ENCODE measurements at places on chromosomes 1 and 21.

- H3K4me3 ChIP-seq = no peak overlapping the region
- H3K4me1 ChIP-seq = peaks cover 14% of the 10 kb centered on the region
- H3K27me3 ChIP-seq = no peaks in the 10 kb centered on the region
Observed at GRCh38 chr1:209657140-209657879, 5.1 kb upstream of the LAMB3 start.

GRCh38 chr1:201593200-201593921 lies 54.4 kb downstream of the NAV1 start:
- no peaks in the 10 kb centered on the region for H3K27me3 ChIP-seq
- DNase-seq = no peak
- peaks cover 5% of the 10 kb centered on the region for H3K4me1 ChIP-seq
- H3K36me3 ChIP-seq = no peaks in the 10 kb centered on the region
- H3K4me3 ChIP-seq = no peak overlapping the region

DNA sequence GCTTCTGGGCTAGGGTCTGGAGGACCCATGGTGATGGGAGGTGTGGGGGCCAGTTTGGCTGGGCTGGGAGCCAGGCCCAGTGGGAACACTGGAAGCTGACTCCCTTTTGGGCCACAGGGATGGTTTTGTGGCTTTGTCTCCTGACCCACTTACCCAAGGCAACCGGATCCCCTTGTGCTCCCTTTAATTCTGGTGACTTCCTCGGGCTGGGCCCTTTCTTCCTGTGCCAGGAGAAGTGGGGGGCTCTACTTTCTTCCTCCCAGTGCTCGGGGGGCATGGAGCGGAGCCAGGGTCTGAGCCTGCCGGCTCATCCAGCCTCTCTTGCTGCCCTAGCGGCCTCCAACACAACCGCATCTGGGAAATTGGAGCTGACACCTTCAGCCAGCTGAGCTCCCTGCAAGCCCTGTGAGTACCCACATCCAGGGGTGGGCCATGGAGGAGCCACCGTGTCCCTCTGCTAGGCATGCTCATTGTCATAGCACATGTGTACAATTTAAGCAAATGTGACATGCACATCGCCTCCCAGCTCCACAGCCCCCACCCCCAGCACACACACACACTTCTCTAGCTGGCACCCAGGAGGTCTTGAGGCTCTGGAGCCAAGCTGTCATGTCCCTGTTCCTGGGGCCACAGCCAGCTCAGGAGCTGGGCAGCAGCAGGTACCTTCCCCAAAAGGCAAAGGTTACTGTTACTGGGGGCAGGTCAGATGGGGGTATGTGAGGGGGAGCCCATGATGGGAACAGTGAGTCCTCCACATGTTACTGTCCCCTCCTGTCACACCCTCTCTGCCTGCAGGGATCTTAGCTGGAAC lies 35.0 kb downstream of the UBE2T start:
- no peaks in the 10 kb centered on the region for H3K36me3 ChIP-seq
- no peak overlapping the region for H3K4me3 ChIP-seq
- peaks cover 7% of the 10 kb centered on the region for H3K27me3 ChIP-seq
- H3K27ac ChIP-seq = no peak overlapping the region
- no peak for DNase-seq

DNA sequence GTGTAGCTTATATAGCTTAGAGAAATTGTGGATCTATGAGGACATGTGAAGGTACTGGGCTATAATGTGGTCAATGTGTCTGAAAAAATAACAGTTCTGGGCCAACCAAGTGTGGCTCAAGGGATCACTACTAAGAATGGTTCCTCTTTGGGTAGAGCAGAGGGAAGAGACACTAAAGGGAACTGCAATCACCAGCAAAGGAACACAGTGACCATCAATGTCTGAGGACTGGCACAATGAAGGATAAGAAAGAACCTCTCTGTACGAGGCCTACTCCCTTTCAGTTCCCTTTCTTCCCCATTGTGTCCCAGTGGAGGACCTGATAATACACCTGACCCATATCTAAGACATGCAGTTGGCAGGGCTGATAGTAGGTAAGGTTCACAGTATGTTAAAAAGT lies 89.9 kb upstream of the JAK1 start:
- no peaks in the 10 kb centered on the region for H3K27me3 ChIP-seq
- H3K4me1 ChIP-seq = peaks cover 7% of the 10 kb centered on the region
- H3K27ac ChIP-seq = no peak overlapping the region
- H3K36me3 ChIP-seq = peaks cover 48% of the 10 kb centered on the region
- H3K4me3 ChIP-seq = no peak overlapping the region

DNA sequence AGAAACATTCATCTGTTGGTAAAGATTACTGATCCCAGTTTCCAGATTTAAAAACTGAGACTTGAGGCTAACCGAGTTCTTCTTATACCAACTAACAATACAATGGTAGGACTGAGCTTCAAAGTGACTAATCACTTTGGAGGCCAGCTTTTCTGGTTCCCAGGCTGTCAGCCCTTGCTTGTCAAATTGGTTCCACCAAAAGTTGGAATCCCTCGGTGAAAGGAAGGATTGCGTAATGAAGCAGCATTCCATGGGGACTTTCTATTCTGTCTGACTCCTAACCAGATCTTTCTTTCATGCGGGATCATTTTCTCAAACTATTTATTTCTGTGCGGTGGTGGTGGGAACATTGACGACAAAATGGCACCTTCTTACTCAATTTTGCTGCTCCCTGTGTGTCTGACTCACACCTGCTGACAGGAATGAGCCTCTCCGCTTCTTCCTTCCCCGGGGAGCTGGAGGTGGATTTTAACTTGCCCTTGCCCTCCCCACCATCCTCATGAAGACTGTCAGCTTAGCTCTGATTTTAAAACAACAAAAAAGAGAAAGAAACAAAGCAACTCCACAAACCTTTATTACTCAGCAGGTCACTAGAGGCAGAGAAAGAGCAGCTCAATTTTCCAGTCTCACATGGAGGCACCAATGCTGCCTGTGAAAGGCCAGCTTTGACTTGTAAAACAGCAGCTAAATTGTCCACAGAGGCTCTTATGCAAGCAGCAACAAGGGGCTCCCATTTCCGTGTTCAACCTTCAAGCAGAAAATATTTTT lies 32.9 kb upstream of the RASAL2 start:
- H3K27ac ChIP-seq = no peak overlapping the region
- H3K4me3 ChIP-seq = no peak overlapping the region
- no peak for DNase-seq
- H3K36me3 ChIP-seq = no peaks in the 10 kb centered on the region
- H3K4me1 ChIP-seq = no peaks in the 10 kb centered on the region

- no peak overlapping the region for H3K4me3 ChIP-seq
- no peaks in the 10 kb centered on the region for H3K36me3 ChIP-seq
- H3K27me3 ChIP-seq = no peaks in the 10 kb centered on the region
- no peak overlapping the region for H3K27ac ChIP-seq
- H3K4me1 ChIP-seq = peaks cover 4% of the 10 kb centered on the region
Observed at GRCh38 chr1:192580351-192580962, 4.9 kb downstream of the RGS1 start.

DNA sequence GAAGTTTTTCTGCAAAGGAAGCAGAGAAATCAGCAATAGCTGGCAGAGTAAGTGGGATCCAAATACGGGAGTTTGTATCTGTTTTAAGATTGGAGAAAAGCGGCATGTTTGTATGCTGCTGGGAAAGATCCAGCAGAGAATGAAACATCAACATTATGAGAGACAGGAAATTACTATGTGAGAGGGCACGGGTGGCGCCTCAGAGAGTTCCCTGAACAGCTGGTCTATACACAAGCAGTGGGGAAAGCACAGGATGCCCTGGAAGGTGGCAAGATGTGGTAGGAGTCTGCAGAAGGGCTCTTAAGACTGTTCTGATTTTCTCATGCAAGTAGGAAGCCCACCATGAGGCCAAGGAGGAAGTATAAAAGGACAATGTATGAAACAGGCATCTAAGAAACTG lies 130.4 kb downstream of the RERE start:
- H3K27me3 ChIP-seq = no peaks in the 10 kb centered on the region
- DNase-seq = no peak
- no peak overlapping the region for H3K4me3 ChIP-seq

DNA sequence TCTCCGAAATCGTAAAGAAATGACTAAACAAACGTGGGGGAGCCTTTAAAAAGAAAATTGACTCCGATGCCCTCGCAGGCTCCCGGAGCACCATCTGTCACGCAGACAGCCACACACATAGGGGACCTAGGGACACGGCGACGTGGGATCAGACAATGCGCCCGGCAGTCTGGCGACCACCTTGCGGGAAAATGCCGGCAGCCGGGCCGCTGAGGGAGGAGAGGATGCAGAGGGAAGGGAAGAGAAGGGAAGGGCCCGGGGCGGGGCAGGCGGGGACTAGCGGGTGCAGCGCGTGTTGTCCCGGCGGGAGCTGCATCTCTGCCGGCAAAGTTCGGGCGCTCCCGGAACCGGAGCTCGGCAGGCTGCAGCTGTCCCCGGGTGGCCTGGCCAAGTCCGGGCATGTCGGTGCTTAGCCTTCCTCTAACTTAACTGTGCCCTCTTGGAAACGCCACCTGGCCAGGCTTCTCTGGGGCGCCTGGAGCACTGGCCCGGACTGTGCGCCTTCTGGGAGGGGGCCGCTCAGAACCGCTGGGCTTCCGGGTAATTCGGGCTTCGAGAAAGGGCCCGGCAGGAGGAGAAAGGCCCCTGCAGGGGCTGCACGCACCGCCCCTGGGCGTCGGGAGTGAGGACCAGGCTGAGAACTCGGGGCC lies 1.8 kb downstream of the NHLH2 start:
- H3K4me3 ChIP-seq = no peak overlapping the region
- peaks cover 12% of the 10 kb centered on the region for H3K4me1 ChIP-seq
- no peaks in the 10 kb centered on the region for H3K36me3 ChIP-seq
- H3K27me3 ChIP-seq = peaks cover 71% of the 10 kb centered on the region

DNA sequence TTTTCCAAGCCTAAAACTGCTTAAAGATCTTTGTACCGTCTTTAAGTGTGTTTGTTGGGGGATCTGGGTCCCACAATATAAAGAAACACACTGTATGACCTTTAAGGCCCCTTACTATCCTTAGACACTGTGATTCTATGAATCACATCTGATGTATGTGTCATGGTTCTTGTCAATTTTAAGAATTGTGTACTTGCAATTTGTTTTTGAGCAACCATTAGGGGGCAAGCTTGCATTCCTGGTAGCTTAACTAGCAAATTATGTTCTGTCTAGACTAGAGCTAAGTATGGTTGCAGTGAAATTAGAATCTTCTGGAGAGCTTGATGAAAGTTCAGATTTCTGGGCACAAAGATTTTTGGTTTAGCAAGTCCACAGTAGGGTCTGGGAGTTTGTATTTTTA lies 219.5 kb downstream of the TPR start:
- H3K27ac ChIP-seq = no peak overlapping the region
- no peaks in the 10 kb centered on the region for H3K27me3 ChIP-seq
- no peak for DNase-seq
- H3K4me1 ChIP-seq = no peaks in the 10 kb centered on the region

- peaks cover 7% of the 10 kb centered on the region for H3K4me1 ChIP-seq
- no peak overlapping the region for H3K4me3 ChIP-seq
- no peaks in the 10 kb centered on the region for H3K27me3 ChIP-seq
- H3K36me3 ChIP-seq = no peaks in the 10 kb centered on the region
Observed at GRCh38 chr1:28058168-28058567, 30.2 kb downstream of the EYA3 start.

GRCh38 chr1:99869304-99869703 lies 19.1 kb downstream of the AGL start:
- H3K4me3 ChIP-seq = no peak overlapping the region
- no peaks in the 10 kb centered on the region for H3K27me3 ChIP-seq
- no peak overlapping the region for H3K27ac ChIP-seq
- H3K4me1 ChIP-seq = no peaks in the 10 kb centered on the region
- DNase-seq = no peak

GRCh38 chr1:196732526-196732925 lies 42.1 kb upstream of the CFHR3 start:
- no peaks in the 10 kb centered on the region for H3K4me1 ChIP-seq
- no peak overlapping the region for H3K4me3 ChIP-seq
- no peaks in the 10 kb centered on the region for H3K36me3 ChIP-seq
- no peak for DNase-seq

GRCh38 chr1:1344655-1345361 lies 4.4 kb downstream of the DVL1 start:
- no peak overlapping the region for H3K27ac ChIP-seq
- no peaks in the 10 kb centered on the region for H3K27me3 ChIP-seq
- H3K36me3 ChIP-seq = peaks cover 8% of the 10 kb centered on the region
- H3K4me1 ChIP-seq = peaks cover 32% of the 10 kb centered on the region
- no peak overlapping the region for H3K4me3 ChIP-seq

- H3K36me3 ChIP-seq = no peaks in the 10 kb centered on the region
- peak overlapping the region; percentile 4 for H3K4me3 ChIP-seq
- no peak for DNase-seq
- peak overlapping the region; percentile 50 for H3K27ac ChIP-seq
- no peaks in the 10 kb centered on the region for H3K27me3 ChIP-seq
- peaks cover 53% of the 10 kb centered on the region for H3K4me1 ChIP-seq
Observed at GRCh38 chr1:182087304-182087703, 25.8 kb upstream of the ZNF648 start.

DNA sequence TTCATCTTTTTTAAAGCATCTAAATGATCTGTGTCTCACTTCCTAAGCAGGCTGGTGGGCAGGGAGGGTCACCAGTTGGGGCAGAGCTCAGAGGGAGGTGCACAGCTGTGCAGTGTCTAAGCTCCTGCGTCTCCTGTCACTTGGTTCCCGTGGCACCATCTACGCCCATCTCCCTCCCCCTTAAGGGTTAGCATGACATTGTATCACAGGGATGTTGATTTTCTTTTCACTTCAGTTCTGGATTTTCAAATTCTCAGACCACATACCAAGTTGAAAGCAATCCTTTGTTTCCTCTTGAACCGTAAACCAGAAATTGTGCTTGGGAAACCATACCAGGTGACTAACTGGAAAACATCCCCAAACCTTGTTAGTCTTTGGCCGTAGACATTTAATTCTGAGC lies 187.0 kb downstream of the KIF26B start:
- no peaks in the 10 kb centered on the region for H3K36me3 ChIP-seq
- no peak for DNase-seq
- H3K27me3 ChIP-seq = no peaks in the 10 kb centered on the region
- no peak overlapping the region for H3K4me3 ChIP-seq

DNA sequence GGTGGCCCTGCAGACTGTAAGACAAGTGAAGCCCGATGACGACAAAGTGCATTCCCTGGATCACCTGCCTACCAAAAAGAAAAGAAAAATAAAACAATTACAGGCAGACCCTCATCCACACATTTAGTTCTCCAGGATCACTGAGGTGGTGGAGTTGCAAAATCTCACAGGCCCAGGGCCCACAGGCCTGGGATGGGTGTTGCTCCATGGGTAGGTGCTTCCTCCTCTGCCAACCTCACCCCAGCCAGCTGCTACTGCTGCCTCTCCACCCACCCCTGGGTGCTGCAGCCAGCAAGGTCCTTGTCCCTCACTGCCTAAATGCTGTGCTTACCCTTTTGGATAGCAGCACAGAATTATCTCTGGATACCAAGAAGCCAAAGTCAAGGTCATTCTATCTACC lies 146.4 kb upstream of the GALNT2 start:
- no peaks in the 10 kb centered on the region for H3K4me1 ChIP-seq
- H3K4me3 ChIP-seq = no peak overlapping the region
- H3K36me3 ChIP-seq = no peaks in the 10 kb centered on the region

All from CD4-positive, alpha-beta T cell (primary cell).